Activated CD8-positive, alpha-beta memory T cell treated with anti-CD3 and anti-CD28 coated beads, Interleukin-2, amount 50 U/mL, for 4 hours (primary cell): ENCODE measurements at places on chromosomes 3 and 15.

GRCh38 chr3:49476563-49476962 is 6.5 kb downstream of the DAG1 start:
- no peak for DNase-seq

DNA sequence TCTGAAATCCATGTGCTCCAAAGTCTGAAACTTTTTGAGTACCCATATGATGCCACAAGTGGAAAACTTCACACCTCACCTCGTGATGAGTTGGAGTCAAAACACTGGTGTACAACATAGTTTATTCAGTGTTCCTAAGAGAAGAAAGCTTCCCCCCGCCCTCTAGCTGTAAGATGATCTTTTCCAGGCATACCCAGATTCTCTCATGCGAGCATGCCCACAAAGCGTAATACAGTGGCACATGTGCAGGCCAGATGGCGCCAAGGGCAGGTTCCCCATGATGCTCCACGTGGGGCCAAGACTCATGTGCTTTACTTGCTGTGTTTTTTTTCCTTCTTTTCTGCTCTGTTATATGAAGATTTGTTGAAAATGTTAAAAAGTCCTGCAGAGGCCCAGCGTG is 104.9 kb upstream of the LRRFIP2 start:
- no peak for DNase-seq

DNA sequence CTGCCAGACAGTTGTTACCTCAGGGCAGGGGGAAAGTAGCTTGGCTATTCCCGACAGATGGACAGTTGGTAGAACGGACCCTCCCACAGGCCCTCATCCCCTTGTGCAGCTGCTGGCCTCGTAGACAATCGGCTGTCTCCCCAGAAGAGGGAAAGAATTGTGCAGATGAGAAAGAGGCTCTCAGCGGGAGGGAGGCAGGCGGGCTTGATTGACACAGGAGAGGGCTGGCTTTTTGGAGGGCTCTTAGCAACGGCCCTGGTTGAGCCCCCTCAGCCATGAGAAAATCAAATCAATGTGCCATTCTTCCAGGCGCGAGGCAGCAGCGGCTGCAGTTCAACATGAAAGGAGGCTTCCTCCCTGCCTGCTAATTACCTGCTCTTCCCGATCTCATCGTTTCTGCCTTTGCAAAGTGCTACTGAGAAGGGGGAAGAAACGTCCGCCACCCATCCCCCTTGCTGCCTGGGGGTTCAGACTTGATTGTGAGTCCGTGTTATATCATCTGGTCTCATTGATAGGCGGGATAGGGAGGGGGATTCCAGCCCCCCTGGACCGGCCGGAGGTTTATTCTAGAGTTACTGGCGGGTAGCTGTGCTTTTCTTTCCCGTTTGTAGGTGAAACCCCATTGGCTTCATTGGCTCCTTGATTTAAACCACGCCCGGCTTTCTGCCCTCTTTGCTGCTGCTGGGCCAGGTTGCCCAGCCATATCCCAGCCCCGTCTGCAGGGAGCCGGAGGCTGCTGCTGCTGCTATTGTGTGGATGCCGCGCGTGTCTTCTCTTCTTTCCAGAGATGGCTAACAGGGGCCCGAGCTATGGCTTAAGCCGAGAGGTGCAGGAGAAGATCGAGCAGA is at the start of gene TAGLN3:
TSS of gene TAGLN3 (plus strand) at position 287 of the 848 bp plus-strand sequence. CDS start at position 788, 501 bp downstream.
- DNase-seq, result no peak

DNA sequence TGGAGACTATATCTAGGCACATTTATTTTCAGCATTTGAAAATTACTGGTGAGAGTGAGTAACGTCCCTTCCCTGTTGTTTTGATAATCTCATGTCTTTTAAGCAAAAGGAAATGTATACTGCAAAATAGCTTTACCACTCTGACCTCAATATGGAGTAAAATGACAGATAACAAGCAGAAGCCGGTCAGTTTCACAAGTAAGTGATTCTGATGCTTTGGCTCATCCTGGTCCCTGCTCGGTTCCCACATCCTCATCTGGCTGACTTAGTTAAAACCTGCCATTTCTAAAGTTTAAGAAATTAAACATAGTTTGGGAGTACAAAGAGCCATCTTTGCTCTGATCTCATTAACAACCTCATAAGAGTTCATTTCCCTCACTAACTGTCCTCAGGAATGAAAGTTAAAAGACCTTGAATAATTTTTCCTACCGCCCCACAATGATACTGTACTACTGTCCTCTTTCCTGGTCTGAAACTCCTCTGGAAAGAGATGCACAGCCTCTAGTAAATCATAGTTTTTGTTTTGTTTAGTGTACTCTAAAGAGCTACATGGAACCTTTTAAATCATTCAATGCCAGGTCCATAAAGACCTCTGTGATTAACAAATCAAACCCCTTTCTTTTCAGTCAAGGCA is 72.3 kb upstream of the ICE2 start:
- no peak for DNase-seq

- DNase-seq, result no peak
Measured at GRCh38 chr3:34066999-34067398, 268.6 kb downstream of the PDCD6IP start.

DNA sequence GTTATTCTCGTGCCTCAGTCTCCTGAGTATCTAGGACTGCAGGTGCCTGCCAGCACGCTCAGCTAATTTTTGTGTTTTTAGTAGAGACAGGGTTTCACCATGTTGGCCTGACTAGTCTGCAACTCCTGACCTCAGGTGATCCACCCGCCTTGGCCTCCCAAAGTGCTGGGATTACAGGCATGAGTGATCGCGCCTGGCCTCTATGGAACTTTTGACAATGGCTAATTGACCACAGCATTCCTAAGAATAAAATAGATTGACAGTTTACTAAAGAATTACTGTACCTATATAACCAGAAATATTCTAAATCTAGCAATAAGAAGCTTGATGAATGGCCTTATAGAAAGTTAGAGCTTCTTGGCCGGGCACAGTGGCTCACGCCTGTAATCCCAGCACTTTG is 51.0 kb upstream of the TRIM42 start:
- DNase-seq, result no peak

GRCh38 chr3:129211772-129212171 is 28.1 kb upstream of the CNBP start:
- no peak for DNase-seq

GRCh38 chr3:78906930-78907329 is 860.9 kb downstream of the ROBO1 start:
- no peak for DNase-seq

- DNase-seq, result no peak
Measured at GRCh38 chr3:2851361-2851760, 258.8 kb downstream of the IL5RA start.

GRCh38 chr15:49675041-49675440 is 54.2 kb downstream of the DTWD1 start:
- DNase-seq, result no peak

DNA sequence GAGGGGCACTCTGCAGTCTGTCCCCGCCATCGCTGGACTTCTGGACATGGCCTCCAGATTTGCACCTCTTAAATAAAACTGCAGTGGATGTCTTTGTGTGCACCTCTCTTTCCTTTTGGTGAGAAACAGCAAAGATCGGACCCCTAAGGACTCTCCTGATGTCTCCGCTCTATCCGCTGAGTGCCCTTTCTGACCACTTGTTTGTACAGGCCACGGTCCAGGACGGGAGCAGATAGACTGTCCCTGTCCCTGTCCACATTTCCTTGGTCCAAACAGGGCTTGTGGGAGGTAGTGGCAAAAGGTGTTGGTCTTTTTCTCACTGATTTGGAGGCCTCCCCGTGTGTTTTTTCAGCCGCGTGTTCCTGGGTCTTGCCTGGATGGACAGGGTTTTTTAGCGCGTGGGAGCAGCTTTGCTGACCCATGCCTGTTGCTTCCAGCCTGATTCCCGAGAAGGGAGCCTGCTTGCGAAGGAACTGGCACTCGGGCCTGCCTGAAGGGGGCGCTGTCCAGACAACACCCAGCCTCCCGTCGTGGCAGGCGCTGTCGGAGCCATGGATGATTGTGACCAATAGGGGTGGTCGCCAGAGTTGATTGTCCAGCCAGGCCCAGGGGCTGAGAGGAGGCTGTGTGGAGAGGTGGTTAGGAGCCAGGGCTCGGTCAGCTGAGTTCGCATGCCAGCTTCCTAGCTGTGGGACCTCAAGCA is 13.2 kb upstream of the STAB1 start:
- no peak for DNase-seq

GRCh38 chr3:193915099-193915498 is 220.8 kb upstream of the HES1 start:
- no peak for DNase-seq

GRCh38 chr3:123039178-123039577 is 11.6 kb upstream of the SEMA5B start:
- DNase-seq, result no peak

GRCh38 chr3:159907828-159908227 is 80.8 kb upstream of the IL12A start:
- no peak for DNase-seq

- DNase-seq, result no peak
Measured at GRCh38 chr15:81492331-81492968, 118.4 kb upstream of the TMC3 start.

GRCh38 chr3:164387236-164387635 is 691.1 kb downstream of the SI start:
- no peak for DNase-seq

DNA sequence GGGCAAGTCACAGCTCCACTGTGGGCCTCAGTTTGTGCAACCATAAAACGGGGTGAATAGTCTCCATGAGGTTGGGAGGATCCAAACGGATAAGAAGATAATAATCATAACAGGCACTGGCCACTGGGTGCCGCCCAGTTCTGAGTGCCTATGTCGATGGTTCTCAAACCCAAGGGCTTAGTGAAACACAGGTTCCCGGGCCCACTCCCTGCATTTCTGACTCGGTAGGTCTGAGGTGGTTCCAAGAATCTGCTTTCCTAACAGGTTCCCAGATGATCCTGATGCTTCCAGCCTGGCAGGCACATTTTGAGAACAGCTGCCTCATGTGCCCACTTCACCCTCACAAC is 21.2 kb downstream of the ALS2CL start:
- no peak for DNase-seq

GRCh38 chr15:71252044-71252739 is 136.9 kb downstream of the THSD4 start:
- no peak for DNase-seq

GRCh38 chr15:64691896-64692565 is 83.4 kb downstream of the RBPMS2 start:
- DNase-seq, result no peak

GRCh38 chr3:195219351-195220230 is 51.4 kb downstream of the XXYLT1 start:
- no peak for DNase-seq

- no peak for DNase-seq
Measured at GRCh38 chr3:175336406-175337133, 477.4 kb downstream of the NAALADL2 start.

DNA sequence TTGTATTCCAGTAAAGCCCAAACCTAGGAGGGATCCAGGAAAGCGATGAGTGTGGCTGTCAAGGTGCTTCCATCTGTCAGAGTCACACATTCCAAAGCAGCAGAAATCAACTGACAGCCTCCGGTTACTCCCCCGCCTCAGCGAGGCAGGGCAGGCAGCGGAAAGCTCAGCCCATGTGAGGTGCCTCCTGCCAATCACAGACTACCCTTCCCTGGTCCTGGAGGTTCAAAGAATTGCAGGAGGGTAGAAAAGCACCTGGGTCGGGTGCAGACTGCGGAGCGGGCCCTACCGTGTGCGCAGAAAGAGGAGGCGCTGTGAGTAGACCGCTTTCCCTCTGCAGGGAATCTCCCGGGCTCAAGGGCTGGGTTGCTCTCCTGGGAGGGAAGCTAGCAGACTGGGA is at the start of gene UPK1B:
TSS of gene UPK1B (plus strand) at position 274 of the 400 bp plus-strand sequence. CDS start 13,144 bp downstream, outside the sequence.
- no peak for DNase-seq

- DNase-seq, result no peak
Measured at GRCh38 chr3:114714957-114715460, 421.2 kb downstream of the TIGIT start.
